ENCODE measurements at places on chromosomes 1 and 21.

GRCh38 chr1:234218078-234218477, 155.2 kb upstream of the COA6 start:
- DNase-seq = no peak

GRCh38 chr1:224245188-224245587, 62.1 kb downstream of the DEGS1 start:
- DNase-seq = no peak

DNA sequence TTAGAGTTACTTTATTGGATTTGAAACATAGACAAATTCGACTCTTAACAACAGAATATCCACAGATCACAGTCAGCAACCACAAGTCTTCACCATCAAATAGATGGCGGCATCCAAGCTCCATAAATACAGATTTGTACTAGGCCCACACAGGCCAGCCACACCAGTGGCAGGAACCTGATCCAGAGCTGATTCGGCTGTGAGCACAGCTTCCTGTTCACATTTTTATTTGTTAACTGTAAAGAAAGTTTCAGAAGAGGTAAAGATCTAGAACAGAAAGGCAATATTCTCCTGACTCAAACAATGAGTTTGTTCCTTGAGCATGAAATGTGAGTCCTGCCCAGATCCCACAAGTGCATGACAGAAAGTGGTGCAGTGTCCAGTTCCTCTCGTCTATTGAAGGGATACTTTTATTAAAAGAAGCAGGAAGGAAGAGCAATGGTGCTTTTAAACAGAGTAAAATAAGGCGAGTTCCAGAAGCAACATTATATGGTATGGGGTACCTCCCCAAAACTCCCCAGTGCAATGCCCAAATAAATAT, 205.8 kb downstream of the SLC45A1 start:
- DNase-seq = no peak

- DNase-seq = no peak
Observed at GRCh38 chr1:82874041-82874440, 1073.3 kb downstream of the ADGRL2 start.

- no peak for DNase-seq
Observed at GRCh38 chr1:212536586-212536985, 72.0 kb upstream of the ATF3 start.

- no peak for DNase-seq
Observed at GRCh38 chr1:198523182-198523950, 17.1 kb downstream of the ATP6V1G3 start.

DNA sequence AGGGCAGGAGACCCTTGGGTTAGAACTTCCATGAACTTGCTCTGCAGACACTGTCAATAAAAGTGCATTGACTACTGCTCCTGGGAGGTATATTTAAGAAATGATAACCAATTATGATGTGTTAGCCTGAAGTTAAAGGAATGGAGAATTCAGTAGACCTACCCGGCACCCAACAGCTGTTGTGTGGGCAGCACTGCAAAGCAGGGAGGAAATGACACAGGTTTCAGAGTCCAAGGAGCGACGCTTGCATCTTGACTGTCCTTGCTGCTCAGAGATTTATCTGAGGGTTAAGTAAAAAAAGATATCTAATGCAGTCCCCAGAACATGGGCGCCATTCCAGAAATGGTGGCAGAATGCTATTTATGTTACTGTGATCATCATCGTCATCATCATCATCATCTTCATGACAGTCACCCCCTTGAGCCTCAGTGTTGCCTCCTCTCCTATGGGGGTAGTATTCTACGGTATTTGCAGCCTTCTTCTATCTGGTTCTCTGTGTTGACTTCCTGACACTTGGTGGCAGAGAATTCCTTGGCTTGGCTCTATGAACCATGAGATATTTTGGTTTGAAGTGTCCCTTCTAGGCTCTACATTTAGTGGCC, 225.9 kb downstream of the KAZN start:
- no peak for DNase-seq

DNA sequence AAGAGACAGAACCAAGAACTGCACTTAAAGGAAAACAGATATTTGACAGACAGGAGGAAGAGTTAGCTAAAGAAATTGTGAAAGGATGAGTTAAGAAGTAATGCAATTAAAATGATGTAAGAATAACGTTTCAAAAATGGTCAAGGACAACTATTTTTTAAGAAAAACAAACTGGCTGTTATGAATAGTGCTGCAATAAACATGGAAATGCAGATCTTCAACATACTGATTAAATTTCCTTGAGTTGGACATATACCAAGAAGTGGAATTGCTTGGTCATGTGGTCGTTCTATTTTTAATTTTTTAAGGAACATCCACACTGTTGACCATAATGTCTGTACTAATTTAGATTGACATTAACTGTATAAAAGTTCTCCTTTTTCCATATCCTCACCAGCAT, 23.1 kb upstream of the PHTF1 start:
- DNase-seq = no peak

DNA sequence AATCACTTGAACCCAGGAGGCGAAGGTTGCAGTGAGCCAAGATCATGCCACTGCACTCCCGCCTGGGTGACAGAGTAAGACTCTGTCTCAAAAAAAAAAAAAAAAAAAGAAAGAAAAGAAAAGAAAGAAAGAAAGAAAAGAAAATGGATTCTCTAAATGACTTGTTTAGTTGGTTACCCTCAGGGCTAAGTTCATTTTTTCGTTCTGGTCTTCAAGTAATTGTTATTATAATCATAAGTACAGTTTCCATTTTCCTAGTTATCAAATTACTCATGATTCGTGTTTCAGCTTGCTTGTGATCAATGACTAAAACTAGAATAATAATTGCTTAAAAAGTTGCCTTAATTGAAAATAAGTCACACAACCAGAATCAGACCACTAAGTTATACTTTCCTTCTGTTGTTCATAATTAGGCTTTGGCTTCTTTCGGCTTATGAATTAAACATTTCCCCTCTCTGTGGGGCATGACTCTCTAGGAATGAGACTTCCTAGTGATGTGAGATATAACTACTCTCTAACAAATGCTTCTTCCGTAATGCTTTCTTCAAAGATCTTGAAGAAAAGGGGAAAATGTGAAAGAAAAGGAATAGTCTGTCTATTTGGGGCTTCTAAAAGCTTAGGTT, 9.6 kb upstream of the RLF start:
- DNase-seq = no peak

DNA sequence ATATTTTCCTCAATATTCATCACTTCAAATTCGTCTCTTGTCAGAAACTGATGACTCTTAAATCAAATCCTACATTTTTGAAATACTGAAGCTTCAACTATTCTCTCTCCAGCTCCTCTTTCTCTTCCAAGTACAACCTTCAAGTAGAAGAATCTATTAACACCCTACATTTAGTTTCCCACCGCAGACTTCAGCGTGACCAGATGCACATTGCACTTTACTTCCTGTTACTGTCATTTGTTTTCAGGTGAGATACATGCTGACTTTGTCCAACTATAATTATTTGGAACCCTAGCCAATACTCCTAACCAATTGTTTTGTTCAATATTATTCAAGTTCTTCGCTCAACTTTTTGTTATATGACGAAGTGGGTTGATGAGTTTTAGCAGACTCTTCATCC, 116.0 kb downstream of the MRPL39 start:
- DNase-seq = no peak

DNA sequence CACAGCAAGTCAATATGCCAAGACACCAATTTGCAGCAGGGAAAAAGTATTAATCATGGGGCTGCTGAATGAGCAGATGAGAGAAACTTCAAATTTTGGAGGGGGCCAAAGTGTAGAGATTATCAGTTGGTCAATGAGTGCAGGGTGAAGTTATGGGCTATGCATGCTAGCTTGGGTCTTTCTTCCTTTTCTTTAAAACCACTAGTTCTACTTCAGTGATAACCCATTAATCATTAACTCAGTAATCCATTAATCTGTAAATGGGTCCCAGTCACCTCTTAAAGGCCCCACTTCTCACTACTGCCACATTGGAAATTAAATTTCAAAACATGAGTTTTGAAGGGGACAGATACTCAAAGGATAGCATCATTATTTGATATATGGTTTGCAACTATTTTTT, 688.6 kb upstream of the ADGRL4 start:
- DNase-seq = no peak

DNA sequence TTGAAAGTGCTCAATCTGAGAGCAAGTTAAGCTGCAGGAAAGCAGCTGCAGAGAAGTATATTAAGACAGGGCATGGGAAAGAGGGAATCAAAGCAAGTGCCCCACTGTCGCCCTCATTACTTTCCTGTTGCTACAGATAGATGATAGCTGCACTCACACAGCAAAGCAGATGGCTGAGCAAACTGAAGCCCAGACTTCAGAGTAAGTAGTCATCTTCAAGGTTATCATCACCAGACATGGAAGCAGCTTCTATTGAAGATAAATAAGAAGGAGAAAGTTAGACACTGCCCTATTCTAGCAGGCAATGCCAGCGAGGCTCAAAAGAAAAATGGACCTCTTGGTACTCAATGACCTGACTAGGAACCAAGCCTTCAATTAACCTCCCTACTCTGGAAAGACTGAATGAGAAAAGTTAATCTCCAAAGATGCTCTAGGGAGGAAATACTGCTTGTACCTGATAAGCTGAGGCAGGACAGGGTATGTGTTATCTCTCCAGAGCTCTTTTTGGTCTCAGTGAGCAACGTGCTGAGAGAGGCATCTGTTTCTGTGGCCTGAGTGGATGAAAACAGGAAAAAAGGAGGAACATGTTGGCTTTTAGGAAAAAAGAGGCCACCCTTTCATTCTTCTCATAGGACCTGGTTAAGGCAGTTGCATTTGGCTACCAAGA, 11.1 kb upstream of the MRPL9 start:
- DNase-seq = no peak

DNA sequence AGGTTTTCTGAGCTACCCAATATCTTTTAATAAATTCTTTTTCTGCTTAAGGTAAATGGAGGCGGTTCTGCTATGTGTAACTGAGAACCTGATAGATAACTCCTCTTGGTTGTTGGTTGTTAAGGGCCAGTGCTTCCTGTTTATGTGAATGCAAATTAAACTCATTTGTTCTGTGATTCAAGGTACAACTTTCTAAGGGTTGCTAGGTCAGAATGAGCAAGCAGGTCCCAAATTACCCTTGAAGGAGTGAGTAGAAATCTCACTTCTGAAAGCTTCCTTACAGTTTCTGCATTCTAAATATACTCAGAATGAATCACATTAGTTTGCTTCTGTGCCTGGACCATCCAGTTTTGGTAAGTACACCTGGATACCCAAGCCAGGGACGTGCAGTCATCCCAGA, 15.5 kb upstream of the FAM78B start:
- no peak for DNase-seq

DNA sequence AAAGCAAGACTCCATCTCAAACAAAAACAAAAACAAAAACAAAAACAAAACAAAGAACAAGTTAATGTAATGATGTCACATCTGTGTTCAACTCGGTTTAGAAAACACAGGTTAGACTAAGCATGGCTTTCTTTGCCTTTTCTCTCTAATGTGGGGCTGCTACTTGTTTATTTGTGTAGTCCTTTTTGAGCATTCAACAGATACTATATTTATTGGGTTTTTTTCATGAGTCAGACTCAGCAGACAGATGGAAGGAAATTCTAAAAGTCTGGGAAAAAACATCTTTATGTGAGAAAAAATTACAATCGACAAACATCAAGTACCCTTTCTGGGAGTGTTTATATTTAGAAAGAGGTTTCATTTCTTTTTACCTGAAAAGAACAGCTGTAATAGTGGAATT, 22.3 kb upstream of the OTUD3 start:
- no peak for DNase-seq

GRCh38 chr1:23585321-23586022, 26.2 kb upstream of the ID3 start:
- no peak for DNase-seq

GRCh38 chr1:210332233-210332632, 3.5 kb downstream of the HHAT start:
- DNase-seq = no peak

GRCh38 chr1:180981596-180982387, 40.9 kb downstream of the STX6 start:
- no peak for DNase-seq

DNA sequence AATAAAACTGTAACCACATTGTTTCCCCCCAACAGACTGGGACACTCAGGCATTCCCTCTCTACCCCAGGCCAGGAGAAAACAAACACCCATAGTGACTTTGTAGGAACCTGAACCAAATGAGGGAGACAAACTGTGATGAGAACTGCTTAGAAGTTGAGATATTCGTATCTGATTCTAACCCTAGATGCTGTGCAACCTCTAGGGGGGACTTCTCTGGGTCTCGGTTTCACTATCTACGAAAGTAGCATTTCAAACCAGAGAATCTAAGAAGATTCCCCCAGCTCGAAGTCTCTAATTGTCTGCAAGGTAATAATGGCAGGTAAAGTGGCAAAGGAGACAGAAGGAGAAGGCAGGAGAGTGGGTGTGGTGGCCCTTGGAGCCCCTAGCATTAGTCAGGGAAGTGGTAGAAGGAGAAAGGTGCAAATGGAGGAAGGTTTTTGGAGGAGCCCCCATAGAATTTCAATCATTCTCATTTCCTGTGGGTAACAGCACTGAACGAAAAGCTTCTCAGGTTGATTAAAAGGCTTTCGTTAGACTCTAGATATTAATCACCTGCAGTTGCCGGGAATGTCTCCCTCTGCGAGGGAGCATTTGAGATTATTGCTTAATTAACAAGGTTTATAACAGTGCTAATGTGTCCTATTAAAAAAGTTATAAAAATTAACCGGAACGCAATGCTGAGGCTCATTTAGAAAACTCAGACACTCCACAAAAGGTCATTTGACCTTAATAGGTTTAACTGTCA, 46.4 kb downstream of the BEND5 start:
- DNase-seq = no peak

DNA sequence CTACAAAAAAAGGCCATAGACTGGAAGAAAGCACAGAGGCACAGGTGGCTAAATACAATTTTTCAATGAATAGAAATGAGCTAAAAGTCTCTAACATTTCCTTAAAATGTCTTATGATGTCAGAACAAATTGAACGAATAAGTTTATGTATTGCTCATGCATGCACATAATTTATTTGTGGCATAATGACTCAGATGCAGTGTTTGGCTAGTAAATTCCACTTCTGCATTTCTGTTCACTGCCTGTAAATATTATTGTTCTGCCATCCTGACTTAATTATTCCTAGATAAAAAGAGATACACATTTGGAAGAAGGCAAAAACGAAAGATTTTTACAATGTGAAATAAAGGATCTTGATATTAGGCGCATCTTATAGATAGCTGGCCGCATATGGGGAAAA, 26.6 kb upstream of the EXO1 start:
- DNase-seq = no peak

- DNase-seq = no peak
Observed at GRCh38 chr1:244598611-244599010, 54.3 kb upstream of the DESI2 start.

DNA sequence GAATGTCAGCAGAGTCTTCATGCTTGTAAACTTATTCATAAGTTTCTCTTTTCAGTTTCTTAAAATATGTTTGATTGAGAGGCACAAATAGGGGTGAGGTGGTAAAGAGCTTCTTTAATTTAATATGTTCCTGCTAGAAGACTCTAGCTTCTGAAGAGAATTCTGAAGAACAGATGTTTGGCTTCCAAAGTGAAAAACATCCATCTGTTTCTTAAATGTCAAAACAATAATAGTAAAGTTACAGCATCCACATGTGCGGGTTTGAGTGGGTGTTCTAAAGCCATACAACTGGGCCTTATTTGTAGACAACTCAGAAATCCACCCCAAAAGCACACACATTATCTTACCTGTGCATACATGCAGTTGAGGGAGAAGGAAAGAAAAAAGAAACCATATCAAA, 144.0 kb upstream of the ADGRL4 start:
- DNase-seq = no peak

- DNase-seq = no peak
Observed at GRCh38 chr1:159077120-159077961, 775 bp upstream of the AIM2 start.
